ENCODE measurements at places on chromosomes 7 and 10.

- DNase-seq = no peak
Observed at GRCh38 chr7:106312099-106312871, 27.5 kb upstream of the NAMPT start.

- no peak for DNase-seq
Observed at GRCh38 chr10:111579473-111579872, 502.6 kb downstream of the ADRA2A start.

DNA sequence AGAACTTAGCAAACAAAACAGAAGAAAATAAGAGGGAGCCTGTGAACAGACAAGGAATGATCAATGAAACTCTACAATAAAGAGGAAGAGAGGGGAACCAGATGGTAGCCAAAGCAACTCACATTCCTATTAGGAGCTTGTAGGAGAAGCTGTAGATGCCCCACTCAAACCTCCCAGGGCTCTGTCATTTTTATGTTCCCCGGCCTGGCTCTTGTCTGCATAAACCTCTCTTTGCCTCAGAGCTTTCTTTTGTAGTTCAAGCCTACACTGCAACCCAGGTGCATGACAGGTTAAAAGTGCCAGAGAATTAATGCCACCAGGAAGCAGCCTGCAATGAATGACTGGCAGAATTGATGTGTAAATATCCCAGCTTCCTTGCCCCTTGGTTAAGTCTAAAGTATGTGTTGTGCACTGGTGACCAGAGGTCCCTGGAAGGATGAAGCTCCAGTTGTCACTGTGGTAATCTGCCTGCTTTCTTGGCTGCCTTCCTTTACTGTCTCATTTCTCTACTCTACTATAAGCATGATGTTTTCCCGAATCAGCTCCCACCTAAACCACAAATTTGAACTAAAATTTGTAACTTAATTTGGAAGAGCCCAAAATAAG lies 40.4 kb downstream of the HDAC9 start:
- DNase-seq = no peak

DNA sequence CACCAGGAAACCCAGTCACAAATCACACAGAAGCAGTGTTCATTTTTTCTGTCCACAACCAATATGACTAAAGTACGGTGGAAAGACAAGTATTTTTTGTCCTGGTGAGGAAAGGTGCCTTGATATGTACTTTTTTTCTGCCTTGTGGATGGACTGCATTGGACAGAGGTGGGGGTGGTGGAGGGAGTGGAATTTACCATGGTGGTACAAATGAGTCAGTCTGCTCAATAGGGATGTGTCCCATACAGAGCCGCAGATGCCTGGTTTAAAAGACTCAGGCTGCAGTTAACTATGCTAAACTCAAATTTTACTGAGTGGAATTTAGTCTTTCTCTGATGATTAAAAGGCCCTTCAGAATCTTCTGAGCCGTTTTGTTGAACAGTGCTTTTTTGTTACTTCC lies 674.5 kb upstream of the GALNT17 start:
- DNase-seq = no peak

GRCh38 chr7:70040970-70041766 lies 442.9 kb downstream of the AUTS2 start:
- no peak for DNase-seq

GRCh38 chr10:128373071-128373749 lies 247.0 kb upstream of the MKI67 start:
- DNase-seq = no peak

GRCh38 chr10:20105236-20105635 lies 289.0 kb downstream of the PLXDC2 start:
- DNase-seq = no peak

DNA sequence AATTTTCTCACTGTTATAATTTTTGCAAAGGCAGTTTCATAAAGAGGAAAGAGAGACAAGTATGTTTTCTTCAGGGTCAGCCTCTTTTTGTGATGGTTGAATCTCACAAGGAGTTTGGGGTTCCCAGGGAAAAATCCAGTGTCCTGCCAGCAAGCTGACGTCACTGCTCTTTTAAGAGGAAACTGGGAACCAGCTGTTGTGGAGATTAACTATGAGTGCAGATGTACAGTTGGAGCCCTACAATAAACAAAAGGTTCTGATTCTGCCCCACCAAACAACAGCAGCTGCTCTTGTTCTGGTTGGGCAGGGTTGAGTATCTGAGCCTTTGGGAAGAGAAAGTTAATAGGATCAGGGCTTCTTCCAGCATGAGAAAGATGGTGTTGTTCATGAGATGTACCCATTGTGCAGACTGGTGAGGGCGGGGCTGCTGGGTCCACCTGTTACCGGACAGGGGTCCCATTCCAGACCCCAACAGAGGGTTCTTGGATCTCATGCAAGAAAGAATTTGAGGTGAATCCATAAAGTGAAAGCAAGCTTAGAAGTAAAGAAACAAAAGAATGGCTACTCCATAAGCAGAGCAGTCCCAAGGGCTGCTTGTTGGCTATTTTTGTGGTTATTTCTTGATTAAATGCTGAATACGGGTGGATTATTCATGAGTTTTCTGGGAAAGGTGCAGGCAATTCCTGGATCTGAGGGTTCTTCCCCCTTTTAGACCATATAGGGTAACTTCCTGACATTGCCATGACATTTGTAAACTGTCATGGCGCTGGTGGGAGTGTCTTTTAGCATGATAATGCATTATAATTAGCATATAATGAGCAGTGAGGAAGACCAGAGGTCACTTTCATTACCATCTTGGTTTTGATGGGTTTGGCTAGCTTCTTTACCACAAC lies 12.5 kb downstream of the PRF1 start:
- no peak for DNase-seq

DNA sequence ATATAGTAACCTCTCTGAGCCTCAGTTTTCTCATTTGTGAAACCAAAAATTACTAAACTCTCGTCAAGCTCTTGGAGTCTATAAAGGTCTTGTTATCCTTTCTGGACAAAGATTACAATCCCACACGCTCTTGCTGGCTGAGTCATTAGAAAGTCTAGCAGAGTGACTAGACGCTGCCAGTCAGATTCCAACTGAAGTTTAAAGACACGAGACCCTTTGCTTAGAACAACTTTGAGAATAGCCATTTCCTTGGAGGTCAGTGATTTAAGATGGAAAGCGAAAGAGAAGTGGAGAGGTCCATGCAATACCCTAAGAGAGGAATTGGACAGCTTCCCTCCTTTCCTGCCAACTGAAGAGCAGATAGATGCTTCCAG lies 119.5 kb downstream of the APBB1IP start:
- DNase-seq = no peak

DNA sequence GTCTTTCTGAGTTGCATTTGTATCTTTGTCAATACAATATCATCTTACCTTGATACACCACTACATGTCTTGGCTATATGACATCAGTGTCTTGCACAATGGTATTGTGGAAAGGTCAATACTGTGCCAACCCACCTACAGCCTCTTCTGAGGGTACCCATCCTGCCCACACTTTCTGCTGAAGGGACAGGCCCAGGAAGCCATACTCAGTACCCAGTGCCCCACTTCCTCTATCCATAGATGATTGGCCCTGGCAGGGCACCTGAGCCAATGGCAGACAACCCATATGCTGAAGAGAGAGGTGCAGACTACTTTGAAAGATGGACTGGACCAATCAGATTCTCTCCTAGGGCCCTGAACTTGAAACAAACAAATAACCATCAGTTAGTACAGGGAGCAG lies 152.0 kb upstream of the ADO start:
- DNase-seq = no peak

GRCh38 chr7:84664626-84665025 lies 470.0 kb upstream of the SEMA3A start:
- DNase-seq = no peak

Measured in hypothalamus (tissue), 51 donors.